Activated effector memory CD4-positive, alpha-beta T cell treated with anti-CD3 and anti-CD28 coated beads, Interleukin-2, amount 50 U/mL, for 16 hours (primary cell): ENCODE measurements at places on chromosomes 7 and 10.

DNA sequence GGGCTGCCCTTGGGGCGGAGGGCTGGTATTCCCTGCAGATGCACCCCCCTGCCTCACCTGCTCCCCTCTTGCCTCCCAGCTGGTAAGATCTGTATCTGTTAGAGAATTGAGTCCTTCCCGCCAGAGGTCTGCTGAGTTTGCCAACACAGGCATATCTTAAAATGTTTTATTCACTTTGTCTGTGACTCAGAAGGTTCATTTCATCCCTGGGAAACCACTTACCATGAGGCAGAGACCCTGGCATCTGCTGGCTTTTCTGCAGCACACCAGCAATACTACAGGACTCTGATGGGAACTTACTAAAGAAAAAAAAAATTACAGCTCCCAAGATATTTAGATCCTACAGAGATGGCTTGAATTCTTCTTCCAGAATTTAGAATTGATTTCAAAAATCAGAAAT, 131.3 kb downstream of the PLPP4 start:
- DNase-seq = no peak

- DNase-seq = no peak
These were observed 722.8 kb downstream of the AUTS2 start for GRCh38 chr7:70321016-70321590.

- no peak for DNase-seq
These were observed 56.9 kb downstream of the ADK start for GRCh38 chr10:74207691-74208480.

DNA sequence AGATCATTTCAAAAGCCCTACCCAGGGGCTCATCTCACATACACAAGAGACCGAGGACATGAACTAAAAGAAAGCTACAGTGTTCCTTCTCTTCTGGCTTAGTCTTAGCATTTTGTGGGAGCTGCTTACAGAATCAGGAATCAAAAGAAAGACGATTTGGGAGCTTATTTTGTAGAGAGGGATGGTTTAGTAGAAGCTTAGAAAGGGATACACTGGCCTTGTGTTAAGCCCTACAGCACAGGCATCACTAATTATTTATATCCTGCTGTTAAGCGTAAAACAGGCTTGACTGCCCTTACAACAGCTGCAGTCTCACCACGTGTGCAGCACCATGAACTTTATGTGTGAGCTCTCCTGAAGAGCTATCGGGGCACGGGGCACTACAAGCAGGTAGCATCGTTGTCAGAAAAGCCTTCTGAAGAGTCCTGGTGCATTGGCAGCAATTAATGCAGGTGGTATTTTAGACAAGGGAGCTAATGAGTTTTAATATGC, 798.3 kb downstream of the NXPH1 start:
- no peak for DNase-seq

GRCh38 chr7:50921114-50921813, 138.6 kb upstream of the GRB10 start:
- DNase-seq = no peak

- no peak for DNase-seq
These were observed 81.7 kb downstream of the DLG5 start for GRCh38 chr10:77844713-77845445.

- no peak for DNase-seq
These were observed 15.4 kb downstream of the SH2B2 start for GRCh38 chr7:102302025-102302424.

DNA sequence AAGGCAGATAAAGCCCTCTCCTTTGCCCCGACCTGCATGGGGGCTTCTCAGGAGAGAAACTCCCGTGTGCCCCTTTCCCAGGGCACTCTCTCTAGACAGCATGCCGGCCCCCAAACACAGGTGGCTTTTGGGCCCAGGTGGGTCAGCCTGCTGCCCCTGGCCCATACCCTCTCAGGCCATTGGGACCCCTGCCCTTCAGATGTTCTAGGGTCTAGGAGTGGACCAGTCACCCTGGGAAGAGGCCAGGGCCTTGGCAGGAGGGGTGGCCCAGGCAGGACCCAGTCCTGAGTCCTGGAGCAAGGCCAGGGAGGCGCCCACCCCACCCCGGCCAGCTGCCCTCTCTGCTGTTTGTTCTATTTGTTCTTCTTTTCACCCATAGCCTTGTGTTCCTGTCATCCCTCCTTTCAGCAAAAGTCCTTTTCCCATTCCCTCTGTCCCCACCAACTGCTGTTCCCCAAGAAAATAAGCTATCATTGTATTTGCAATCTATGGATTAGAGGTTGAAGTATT, 9.3 kb upstream of the SEC24C start:
- DNase-seq = no peak

- DNase-seq = no peak
These were observed 30.6 kb upstream of the IKZF1 start for GRCh38 chr7:50273870-50274269.

DNA sequence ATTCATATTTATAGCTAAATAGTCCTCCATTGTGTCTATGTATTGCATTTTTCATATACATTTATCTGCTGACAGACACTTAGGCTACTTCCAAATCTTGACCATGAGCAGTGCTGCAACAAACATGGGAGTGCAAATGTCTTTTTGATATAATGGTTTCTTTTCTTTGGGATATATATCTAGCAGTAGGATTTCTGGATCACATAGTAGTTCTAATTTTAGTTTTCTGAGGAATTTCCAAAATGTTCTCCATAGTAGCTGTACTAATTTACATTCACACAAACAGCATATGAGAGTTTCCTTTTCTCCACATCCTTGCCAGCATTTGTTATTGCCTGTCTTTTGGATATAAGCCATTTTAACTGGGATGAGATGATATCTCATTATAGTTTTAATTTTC, 1521.3 kb downstream of the REEP3 start:
- DNase-seq = no peak

DNA sequence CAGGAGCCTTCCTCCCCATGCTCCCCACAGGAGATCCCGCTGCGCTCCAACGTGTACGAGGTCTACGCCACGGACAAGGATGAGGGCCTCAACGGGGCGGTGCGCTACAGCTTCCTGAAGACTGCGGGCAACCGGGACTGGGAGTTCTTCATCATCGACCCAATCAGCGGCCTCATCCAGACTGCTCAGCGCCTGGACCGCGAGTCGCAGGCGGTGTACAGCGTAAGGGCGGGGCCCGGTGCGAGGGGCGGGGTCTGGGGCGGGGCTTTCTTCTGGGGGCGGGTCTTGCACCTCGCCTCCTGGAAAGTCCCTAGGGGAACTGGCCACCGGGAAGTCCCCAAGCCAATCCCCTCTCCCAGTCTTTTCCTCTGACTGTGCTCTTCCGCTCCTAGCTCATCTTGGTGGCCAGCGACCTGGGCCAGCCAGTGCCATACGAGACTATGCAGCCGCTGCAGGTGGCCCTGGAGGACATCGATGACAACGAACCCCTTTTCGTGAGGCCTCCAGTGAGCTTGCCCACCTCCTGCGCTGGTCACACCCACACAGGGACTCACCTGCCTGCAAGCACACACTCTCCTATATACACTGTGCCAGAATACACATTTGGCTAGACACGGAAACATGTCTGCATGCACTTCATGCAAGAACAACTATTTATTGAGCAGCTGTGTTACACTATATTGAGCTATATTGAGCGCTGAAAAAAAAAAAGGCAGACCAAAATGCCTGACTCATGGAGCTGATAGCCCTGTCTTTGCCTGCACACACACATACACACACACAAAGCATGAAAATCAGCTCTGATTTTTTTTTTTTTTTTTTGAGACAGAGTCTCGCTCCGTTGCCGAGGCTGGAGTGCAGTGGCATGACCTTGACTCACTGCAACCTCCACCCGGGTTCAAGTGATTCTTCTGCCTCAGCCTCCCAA, 32.7 kb upstream of the VSIR start:
- no peak for DNase-seq

DNA sequence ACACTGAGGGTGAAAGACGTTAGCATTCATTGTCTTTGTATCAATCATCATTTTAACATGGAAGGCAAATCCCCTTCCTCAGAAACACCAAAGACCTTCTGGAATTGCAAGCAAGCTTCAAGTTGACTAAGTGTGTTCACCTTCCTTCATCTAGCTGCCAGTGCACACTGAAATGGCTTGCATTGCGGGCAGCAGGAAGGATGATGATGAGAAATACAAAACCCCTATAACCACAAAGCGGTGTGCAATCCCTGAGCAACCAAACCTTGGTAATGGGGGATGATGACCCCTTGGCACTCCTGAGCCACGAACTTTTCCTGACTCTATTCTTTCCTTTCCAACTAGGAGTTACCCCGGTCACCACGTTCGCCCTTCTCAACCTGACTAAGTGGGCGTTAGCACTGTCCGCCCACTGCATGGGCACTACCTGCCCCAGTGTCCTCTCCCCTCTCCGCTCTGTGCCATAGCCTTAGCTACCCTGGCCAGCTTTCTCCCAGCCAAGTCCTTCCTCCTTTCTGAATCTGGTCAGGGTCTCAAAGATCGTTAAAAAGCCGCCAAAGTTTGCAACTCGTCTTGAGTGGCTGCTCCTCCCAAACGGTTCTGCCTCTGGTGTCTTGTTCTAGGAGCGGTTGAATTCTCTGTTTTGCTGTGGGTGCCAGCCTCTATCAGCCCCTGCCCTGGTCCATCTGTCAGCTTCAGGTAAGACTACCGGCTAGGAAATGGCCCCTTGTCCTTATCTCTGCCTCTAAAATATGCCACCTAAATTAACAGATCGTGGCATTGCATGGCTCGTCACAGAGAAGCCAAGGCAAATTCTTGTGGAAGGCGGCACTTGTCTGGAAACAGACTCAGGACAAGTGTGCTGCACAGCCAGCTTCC, 586 bp upstream of the AOC1 start:
- DNase-seq = no peak

DNA sequence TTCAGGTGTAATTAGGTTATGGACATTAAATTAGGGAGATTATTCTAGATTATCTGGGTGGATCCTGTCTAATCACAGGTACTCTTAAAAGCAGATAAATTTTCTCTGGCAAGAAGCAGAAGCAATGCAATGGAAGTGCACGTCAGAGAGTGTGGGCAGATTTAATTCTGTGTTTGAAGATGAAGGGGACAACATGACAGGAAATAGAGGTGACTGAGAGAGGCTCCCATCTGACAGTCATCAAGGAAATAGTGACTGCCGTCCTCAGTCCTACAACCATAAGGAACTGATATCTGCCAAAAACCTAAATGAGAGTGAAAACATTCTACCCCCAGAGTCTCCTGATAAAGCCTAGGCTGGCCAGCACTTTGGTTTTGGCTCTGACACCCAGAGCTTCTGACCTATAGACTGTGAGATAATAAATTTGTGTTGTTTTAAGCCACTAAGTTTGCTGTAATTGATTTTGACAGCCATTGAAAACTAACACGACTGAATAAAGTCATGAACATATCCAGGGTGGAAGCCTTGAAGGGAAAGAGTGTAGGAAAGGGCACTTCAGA, 30.5 kb upstream of the DDX50 start:
- DNase-seq = no peak

DNA sequence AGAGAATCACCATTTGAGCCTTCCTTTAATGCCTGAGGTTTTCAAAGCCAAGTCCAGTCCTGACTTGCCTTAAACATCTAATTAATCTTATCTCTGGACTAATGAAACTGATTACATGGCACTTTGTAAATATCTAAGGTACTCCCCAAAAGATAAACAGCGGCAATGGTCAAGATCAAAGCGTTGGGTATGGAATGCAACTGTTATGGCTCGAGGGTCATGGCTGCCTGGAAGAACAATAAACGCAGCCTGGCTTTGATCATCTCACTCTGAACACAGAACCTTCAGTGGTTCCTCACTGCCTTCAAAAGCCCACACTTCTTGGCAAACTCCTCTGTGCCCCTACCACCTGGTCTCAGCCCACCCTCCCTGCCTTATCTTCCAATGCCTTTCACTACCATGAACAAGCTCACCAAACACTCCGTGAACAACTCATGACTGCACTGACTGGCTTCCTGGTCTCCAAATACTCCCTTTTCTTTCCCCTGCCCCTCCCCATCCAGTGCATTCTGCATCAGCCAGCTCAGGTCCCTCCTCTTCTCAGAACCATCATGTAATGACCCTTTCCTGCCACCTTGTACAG, 150.2 kb upstream of the NFE2L3 start:
- no peak for DNase-seq

GRCh38 chr7:71132127-71132376, at the start of gene GALNT17:
GALNT17 (plus strand) TSS chr7:71132144.
- no peak for DNase-seq

GRCh38 chr10:43273997-43274396, 7.1 kb upstream of the RASGEF1A start:
- DNase-seq = no peak

DNA sequence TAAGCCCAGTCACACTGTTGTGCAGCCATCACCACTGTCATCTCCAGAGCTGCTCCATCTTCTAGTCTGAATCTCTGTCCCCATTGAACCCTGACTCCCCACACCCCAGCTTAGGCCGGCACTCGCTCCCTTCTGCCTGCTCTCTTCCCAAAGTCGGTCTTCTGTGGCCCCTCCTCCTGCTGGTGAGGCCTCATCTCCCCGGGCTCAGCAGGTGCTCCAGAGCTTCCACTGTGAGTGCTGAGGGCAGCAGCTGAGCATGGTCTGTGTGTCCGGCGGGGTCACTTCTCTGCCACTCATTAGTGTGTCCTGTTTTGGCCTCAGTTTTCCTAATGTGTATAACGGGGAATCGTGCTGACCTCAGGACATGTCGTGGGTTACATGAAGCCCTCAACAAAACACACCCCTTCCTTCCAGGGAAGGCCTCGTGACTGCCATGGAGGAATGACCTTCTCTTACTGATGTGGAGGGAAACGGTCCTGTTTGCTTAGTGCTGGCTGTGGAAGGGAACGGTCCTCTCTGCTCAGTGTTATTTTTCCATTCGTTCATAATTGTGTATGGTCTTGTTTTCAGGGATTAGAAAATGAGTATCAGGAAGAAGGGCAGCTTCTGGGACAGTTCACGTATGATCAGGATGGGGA, 4.3 kb upstream of the GET4 start:
- DNase-seq = no peak

DNA sequence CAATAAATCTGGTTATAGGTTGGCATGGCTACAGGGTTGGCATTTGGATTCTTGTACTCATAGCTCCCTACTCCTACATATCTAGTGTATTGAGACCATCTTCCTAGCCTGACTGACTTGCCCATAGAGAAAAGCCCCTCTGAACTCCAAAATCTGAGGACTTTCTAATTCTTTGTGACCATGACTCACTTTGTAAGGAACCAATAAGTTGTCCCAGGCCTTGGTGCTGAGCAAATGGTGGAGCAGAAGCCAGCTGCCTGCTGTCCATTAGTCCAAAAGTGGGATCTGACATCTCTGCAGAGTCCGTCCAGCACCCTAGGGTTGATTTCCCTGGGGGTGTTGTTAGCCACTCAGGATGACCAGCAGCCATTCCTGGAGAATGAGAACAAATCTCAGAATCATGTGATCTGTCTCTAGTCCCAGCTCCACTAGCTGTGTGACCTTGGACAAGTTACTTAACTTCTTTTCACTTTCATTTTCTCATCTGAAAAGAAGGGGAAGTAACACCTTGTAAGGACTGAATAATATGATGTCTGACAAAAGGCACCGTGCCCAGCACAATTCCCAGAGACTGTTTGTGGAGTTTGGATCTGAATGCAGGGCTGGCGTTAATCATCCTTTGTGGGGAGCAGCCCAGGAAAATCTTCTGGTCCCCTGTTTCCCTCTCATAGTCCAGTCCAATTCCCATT, 44.1 kb downstream of the MTURN start:
- no peak for DNase-seq

- no peak for DNase-seq
These were observed 1354.7 kb upstream of the LRRTM3 start for GRCh38 chr10:65571011-65571570.
